ENCODE measurements at places on chromosomes 16 and 17. TPM values are rescaled to one million over a fixed set of nuclear protein-coding genes. Genes with fewer than 3 reads are reported as not detected.

Gene SLC5A10
- total RNA-seq = not detected

Gene ZMYND15
- 2.9 TPM for total RNA-seq

Gene EVI2A
- total RNA-seq = 0.10 TPM

Gene CTRB2
- not detected for total RNA-seq
